ENCODE measurements at places on chromosomes 6 and 20.
A peak's percentile ranks its signal among the peaks of the same experiment; 100 is the strongest.

DNA sequence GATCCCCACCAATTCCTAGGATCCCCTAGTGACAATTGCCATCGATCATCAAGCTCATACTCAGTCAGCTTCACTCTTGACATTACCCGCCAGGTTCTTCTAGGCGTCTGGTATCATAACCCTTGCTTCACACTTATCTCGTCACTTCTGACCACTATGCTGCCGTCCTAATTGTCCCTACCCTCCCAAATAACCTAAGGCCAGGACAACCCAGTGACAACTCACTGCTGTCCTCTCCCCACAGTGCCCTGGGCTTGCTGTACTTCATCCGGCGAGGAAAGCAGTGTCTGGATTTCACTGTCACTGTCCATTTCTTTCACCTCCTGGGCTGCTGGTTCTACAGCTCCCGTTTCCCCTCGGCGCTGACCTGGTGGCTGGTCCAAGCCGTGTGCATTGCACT lies 3.7 kb downstream of the SYS1 start:
- DNase-seq: no peak

DNA sequence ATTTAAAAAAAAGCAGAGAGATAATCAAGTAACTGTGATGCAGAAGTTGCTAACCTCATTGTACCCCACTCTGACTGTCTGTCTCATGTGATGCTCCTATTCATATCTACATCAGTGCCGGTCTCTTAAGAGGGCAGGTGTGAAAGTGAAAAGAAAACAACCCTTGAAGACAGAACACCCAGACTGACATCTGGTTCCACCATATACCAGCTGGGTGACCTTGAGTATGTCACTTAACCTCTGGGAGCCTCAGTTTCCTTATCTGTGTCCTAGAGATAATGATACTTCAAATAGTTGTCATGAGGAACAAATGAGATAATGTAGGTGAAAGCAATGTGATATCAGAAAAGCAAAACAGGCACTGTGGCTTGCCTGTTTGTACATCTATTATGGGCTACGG lies 426.8 kb upstream of the SOX4 start:
- DNase-seq: no peak

DNA sequence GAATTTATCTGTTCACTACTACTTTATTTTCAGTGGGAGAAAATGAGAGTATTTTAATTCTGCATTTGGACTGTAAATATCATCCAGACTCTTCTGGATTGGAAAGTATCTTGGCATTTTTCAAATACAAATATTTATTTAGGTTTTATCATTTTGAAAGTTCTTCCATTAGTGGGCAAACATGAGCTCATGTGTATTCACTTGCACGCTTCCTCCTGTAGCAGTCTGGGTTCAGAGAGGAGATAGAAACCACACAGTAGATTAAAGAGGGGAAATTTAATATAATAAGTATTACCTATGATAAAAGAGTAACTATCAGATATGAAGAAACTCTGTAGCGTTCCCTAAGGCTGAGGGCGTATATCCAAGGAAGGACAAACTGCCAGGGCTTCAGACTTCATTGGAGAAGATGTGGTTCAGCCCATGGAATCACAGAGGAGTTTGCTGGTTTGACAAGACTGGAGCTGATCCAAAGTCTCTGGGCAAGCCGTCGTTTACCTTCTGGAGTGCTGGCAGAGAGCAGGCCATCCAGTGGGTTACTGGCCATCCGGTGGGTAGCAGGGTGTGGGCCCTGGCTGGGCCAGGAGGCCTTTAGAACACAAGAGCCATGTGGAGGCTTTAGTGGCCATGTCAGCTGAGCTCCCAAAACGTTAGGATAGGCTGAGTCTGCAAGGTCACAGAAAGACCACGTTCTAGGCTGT lies 44.3 kb downstream of the KCNS1 start:
- no peak for DNase-seq

- DNase-seq: peak; percentile 67
Measured at GRCh38 chr6:42138630-42139619, 3.5 kb downstream of the C6orf132 start.

DNA sequence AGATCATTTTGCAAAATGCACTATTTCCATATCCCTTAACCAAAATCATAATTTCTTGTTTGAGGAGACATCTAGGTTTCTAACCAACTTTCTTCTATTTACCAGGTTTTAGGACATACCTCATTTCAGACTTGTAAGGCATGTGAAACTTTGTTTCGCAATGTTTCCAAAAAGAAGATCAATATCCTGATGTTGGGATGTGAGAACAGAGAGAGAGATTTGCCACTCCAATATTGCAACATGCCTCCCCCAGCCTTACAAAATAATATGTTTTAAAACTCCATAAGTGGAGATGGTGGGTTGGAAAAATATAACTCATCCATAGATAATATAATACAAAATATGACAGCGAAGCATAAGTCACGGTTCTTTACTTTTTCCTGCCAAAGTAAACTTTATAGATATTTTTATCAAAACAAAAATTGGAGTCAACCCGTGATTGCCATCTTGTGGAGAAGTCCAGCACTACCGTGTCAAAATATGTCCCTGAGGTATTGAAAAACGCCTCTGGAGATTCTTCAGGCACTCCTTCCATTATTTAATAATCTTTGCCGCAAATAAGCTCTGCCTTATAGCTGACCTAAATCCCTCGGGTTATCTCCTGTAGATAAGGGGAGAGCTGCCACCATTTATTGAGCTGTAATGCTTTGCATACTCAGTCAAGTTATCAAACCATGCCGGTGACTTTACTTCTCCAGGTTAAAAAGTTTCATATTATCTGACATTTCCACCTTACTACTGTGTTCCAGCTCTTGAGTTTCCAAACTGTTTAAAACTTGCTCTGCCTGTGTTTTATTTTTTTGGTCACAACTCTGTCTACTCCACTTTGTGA lies 534.2 kb downstream of the HACE1 start:
- DNase-seq: peak; percentile 61

GRCh38 chr6:167469672-167470071 lies 144.8 kb downstream of the TTLL2 start:
- no peak for DNase-seq

GRCh38 chr6:33665957-33666356 lies 44.8 kb downstream of the ITPR3 start:
- DNase-seq: no peak

- DNase-seq: peak; percentile 54
Measured at GRCh38 chr6:107665382-107665781, 158.7 kb downstream of the SCML4 start.

DNA sequence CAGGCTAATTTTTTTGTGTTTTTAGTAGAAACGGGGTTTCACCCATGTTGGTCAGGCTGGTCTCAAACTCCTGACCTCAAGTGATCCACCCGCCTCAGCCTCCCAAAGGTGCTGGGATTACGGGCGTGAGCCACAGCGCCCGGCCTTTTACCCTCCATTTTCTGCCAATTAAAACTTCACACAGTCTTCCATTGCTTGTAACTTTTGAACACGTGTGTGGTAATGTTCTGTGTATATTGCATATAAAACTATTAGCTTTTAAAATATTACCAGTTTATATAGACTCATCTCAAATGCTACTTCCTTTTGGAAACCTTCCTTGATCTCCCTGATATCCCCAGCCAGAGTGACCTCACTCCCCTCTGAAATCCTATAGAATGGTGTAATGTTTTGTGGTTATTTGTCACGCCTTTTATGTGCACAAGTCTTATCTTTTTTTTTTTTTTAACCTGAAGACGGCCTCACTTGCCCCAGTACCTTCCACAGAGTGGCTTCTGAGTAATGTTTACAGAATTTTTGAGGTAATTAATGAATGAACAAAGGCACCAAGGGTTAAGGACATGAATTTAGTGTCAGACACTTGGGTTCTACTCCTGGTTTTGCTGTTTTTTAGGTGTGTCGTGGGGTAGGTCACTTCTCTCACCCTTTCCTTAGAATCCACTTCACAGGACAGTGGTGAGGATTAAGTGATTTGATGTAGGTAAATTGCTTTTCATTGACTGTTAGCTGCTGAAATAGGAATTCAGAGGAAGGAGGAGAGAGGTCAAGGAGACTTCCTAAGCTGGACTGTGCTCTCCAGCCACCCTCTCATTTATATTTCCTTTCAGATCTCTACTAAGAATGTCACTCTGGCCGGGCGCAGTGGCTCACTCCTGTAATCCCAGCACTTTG lies 11.2 kb upstream of the MMP24 start:
- no peak for DNase-seq

DNA sequence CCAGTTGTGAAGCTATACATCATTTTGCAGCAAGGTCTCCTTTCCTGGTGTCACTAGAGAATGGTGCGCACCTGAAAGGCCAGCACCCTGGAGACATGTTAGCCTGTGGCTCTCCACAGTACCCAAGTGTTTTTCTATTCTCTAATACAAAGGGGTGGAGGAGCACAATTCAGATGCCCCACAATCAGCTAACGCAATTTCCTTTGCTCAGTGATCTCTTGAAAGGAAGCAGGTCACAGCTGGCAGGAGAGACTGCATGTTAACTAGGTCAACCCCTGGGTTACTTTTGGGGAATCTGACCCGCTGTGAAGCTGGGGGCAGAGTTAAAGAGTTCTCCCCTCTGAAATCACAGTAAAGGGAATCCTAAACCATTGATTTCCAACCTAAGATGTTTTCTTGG lies 92.5 kb downstream of the B3GAT2 start:
- peak; percentile 47 for DNase-seq

- peak; percentile 80 for DNase-seq
Measured at GRCh38 chr6:35737413-35738211, 780 bp downstream of the ARMC12 start.

DNA sequence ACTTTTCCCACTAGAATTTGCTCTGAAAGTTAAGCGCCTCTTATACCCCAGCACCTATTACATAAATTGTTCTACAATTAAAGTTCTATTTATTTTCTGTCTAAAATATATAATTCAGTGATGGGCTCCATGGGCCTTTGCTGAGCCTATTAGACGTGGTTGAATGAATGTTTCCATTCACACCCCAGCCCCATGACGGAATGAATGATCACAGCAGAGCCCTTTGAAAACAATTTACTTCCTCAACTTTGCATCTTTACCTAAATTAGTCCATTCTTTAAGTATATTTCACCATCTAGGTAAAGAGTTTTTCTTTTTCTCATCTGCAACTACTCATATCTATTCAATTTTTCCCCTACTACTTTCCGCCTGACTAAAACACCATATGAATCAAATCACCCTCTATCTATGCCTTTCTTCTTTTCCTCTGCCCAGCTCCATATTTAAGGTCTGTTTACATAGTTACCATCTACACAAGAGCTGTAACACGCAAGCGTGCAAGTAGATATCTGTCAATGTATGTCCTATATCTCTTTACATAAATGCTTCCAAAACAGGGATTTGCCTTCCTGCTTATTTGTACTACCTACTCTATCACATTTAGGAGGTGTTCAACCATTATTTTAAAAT lies 69.7 kb downstream of the ECT2L start:
- DNase-seq: peak; percentile 29

GRCh38 chr6:122394016-122394415 lies 5.4 kb upstream of the HSF2 start:
- no peak for DNase-seq

All from NCI-H69 (cell line).